ENCODE measurements at places on chromosomes 1 and 21. TPM values are rescaled to one million over a fixed set of nuclear protein-coding genes. Genes with fewer than 3 reads are reported as not detected.

GRCh38 chr1:218874313-218874712, 299.4 kb upstream of the LYPLAL1 start:
- H3K27ac ChIP-seq: no peak overlapping the region
- no peaks in the 10 kb centered on the region for H3K27me3 ChIP-seq
- no peak for DNase-seq
- no peak overlapping the region for H3K4me3 ChIP-seq

DNA sequence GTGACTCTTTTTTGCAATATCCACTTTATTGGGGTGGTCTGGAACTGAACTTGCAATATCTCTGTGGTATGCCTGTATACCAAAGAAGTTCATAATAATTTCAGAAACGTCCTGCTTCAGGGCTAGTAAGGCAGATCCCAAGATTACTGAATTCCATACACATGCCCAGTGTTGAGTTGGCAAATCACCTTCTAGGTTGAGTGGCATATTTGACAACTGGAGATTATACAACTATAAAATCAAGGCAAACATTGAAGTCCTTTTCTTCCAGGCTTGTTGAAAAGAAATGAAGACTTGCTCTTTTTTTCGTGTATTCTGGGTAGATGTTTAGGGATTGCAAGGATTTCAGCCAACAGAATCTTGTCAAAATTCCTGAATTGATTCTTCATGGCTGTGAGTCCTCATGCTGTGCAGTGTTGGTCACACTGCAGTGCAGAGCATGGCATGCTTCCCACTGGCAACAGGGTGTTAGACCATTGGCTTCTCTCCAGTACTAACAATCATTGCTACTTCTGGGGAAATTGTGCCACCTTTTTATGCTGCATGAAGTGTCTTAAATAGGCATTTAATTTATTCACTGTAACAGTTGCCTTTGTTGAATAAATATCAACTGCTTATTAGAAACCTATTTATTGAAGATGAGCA, 367.1 kb upstream of the ADGRL4 start:
- no peak overlapping the region for H3K4me3 ChIP-seq
- H3K27me3 ChIP-seq: no peaks in the 10 kb centered on the region
- no peak overlapping the region for H3K27ac ChIP-seq
- no peak for DNase-seq
- no peaks in the 10 kb centered on the region for H3K4me1 ChIP-seq
- H3K36me3 ChIP-seq: no peaks in the 10 kb centered on the region

DNA sequence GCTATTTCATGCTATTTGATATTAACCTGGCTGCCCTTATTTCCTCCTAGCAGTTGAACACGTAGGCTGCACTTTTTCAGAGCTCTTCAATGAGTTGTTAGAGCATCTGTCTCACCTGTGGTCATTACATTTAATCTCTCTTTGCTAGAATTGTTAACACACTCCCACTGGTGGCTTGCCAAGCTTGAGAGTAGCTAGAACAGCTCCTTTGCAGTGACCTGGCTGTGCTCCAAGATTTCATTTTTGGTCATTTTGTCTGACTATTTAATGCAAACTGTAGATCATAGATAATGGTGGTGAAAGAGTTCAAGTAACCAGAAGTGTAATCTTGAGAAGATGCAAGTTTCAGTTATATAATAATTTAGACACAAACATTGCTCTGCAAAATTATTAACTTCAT, 105.6 kb downstream of the LRRC7 start:
- H3K27ac ChIP-seq: no peak overlapping the region
- no peaks in the 10 kb centered on the region for H3K27me3 ChIP-seq
- no peak overlapping the region for H3K4me3 ChIP-seq
- no peaks in the 10 kb centered on the region for H3K36me3 ChIP-seq
- H3K4me1 ChIP-seq: no peaks in the 10 kb centered on the region

DNA sequence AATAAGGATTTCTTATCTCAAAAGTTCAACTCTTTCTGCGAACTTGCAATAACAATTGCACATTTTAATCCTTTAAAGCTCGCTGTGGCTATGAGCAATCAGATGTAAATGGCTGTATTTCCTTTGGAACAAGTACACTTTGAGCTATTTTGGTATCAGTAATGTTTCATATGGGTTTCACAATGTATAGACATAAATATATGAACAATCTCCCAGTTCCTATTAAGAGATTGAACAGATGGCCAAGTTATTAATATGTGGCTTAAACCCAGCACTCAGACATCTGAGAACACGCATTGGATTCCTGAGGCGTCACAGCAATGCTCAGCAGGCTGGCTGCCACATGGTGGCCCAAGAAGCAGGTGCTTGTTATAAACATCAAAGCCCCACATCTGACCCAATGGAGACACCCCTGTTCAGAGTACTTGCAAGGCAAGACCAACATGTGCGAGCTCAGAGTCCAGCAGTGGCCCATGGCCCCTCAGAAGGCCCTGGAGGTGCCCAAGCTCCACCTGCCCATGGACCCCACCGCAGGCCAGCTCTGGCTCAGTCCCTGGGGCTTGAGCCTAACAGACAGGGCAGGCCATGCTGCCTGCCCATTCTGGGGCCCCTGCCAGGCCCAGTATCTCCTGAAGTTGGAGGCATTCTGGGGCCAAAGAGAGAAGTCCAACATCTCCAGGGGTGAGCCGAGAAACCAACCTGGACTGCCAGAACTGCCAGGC, 23.7 kb downstream of the PSMG1 start:
- H3K4me3 ChIP-seq: no peak overlapping the region
- H3K4me1 ChIP-seq: no peaks in the 10 kb centered on the region
- H3K27me3 ChIP-seq: no peaks in the 10 kb centered on the region
- H3K36me3 ChIP-seq: no peaks in the 10 kb centered on the region

DNA sequence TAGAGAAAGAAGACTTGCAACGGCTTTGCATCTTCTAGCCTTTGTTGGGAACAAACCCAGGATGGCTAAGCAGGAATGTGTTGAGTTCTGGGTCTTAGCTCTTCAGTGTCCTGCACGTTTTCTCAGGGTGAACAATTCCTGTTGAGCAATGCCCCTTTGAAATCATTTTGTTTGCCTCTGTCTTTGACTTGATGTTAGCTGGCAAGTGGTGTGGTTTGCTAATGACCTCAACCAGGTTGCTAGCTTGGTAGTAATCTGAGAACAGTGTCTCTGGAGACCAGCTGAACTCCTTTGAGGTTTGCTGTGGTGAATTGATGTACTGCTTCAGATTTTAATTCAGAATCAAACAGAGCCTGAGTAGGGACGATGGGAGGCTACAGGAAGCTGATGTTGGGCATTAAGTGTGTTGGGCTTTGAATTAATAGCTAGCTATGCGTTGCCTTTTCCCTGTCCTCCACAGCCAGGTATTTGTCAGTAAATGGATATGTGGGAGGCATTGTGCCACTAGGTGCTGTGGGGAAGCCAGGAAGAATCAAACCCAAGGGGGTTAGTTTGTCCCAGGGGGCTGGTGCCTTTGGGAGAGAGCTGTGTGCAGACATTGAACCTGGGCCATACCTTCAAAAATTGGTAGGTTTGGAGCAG, 23.3 kb upstream of the SRSF10 start:
- peaks cover 4% of the 10 kb centered on the region for H3K27me3 ChIP-seq
- no peaks in the 10 kb centered on the region for H3K36me3 ChIP-seq
- H3K4me1 ChIP-seq: peaks cover 8% of the 10 kb centered on the region
- no peak for DNase-seq
- no peak overlapping the region for H3K4me3 ChIP-seq
- no peak overlapping the region for H3K27ac ChIP-seq

- H3K4me1 ChIP-seq: no peaks in the 10 kb centered on the region
- no peak overlapping the region for H3K27ac ChIP-seq
- DNase-seq: no peak
- no peaks in the 10 kb centered on the region for H3K36me3 ChIP-seq
- peaks cover 78% of the 10 kb centered on the region for H3K27me3 ChIP-seq
Measured at GRCh38 chr1:23215751-23216449, 1.4 kb downstream of the HTR1D start.

GRCh38 chr1:194309269-194309668, 1122.9 kb upstream of the B3GALT2 start:
- H3K27me3 ChIP-seq: peaks cover 3% of the 10 kb centered on the region
- no peaks in the 10 kb centered on the region for H3K36me3 ChIP-seq
- H3K4me1 ChIP-seq: no peaks in the 10 kb centered on the region
- H3K27ac ChIP-seq: no peak overlapping the region

- DNase-seq: peak; percentile 32
- H3K36me3 ChIP-seq: peaks cover 46% of the 10 kb centered on the region
- H3K4me3 ChIP-seq: peak overlapping the region; percentile 89
- peaks cover 63% of the 10 kb centered on the region for H3K4me1 ChIP-seq
- H3K27me3 ChIP-seq: peaks cover 5% of the 10 kb centered on the region
Measured at GRCh38 chr1:26789931-26790330, 2.2 kb downstream of the PIGV start.

GRCh38 chr1:56069824-56070223, 509.5 kb downstream of the PLPP3 start:
- no peak overlapping the region for H3K27ac ChIP-seq
- no peak overlapping the region for H3K4me3 ChIP-seq
- H3K4me1 ChIP-seq: no peaks in the 10 kb centered on the region
- DNase-seq: no peak
- H3K36me3 ChIP-seq: no peaks in the 10 kb centered on the region

DNA sequence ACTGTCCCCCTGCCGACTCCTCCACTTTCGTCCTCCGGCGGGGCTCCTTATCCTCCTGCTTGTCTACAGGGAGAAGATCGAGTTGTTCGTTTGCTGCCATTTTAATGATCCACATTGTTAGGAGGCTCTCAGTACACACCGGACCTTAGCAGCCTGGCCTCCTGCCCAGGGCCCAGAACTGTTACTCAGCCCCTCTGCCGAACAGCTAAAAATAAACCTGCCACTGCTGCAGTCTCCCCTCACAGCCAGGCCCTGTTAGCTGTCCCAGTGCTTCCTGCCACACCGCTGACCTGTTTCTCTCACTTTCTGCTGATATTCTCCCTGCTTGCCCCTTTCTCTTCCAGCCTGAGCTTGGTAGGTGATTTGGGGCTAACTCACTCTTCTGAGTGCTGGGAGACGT, 8.3 kb downstream of the MAPKAPK2 start:
- DNase-seq: no peak
- no peak overlapping the region for H3K4me3 ChIP-seq
- no peak overlapping the region for H3K27ac ChIP-seq
- peaks cover 48% of the 10 kb centered on the region for H3K4me1 ChIP-seq
- H3K36me3 ChIP-seq: peaks cover 17% of the 10 kb centered on the region
- no peaks in the 10 kb centered on the region for H3K27me3 ChIP-seq

DNA sequence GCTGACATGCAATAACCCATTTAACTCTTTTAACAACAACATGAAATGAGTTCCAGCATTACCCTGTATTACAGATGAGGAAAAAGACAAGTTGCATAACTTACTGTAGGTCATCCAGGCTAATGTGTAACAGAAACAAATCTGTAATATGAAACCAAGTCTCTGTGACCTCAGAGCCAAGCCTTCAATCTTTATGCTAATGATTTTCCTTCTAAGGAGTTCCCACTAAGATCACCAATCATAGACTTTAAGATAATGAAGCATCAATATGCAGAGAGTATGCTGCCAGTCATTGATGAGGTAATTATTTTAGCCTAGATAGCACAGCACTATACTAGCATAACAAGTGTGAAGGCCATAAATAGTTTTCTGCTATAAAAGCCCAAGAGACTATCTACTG, 35.6 kb upstream of the RNPC3 start:
- H3K4me1 ChIP-seq: no peaks in the 10 kb centered on the region
- peaks cover 10% of the 10 kb centered on the region for H3K27me3 ChIP-seq
- no peak overlapping the region for H3K4me3 ChIP-seq
- DNase-seq: no peak
- no peaks in the 10 kb centered on the region for H3K36me3 ChIP-seq
- no peak overlapping the region for H3K27ac ChIP-seq

DNA sequence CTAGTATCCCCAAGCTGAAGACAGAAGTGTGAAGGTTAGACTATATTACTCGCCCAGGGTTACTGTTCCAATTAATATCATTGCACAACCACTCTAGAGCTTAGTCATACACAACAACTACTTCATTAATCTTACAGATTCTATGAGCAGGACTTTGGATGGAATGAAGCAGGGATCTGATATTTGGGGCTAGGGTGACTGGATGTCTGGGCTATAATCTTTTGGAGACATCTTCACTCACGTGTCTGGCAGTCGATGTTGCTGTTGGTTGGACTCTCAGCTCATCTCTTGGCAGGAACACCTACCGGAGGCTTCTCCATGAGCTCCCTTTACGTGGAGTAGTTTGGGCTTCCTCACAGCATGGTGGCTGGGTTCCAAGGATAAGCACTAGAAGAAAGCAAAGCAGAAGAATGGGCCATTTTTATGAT, 519.2 kb upstream of the B3GALT2 start:
- H3K36me3 ChIP-seq: peaks cover 3% of the 10 kb centered on the region
- DNase-seq: no peak
- no peaks in the 10 kb centered on the region for H3K27me3 ChIP-seq

- H3K4me1 ChIP-seq: peaks cover 6% of the 10 kb centered on the region
- no peak overlapping the region for H3K27ac ChIP-seq
- DNase-seq: no peak
- no peaks in the 10 kb centered on the region for H3K27me3 ChIP-seq
- H3K36me3 ChIP-seq: peaks cover 13% of the 10 kb centered on the region
- no peak overlapping the region for H3K4me3 ChIP-seq
Measured at GRCh38 chr1:160474392-160475242, 48.4 kb downstream of the SLAMF6 start.

- no peak overlapping the region for H3K4me3 ChIP-seq
- no peaks in the 10 kb centered on the region for H3K4me1 ChIP-seq
Measured at GRCh38 chr21:42632771-42633690, 20.4 kb upstream of the PDE9A start.

The PBX1 gene
- total RNA-seq: 0.04 TPM

The OR2T29 gene
- total RNA-seq: not detected

The HES5 gene
- total RNA-seq: 0.28 TPM

The FCER1G gene
- total RNA-seq: 3.0 TPM

The SH2D2A gene
- 186 TPM for total RNA-seq

The CAPN9 gene
- not detected for total RNA-seq

The NBPF4 gene
- total RNA-seq: 0.10 TPM
